Stimulated activated CD8-positive, alpha-beta memory T cell treated with anti-CD3 and anti-CD28 coated beads, Interleukin-4, amount 100 ng/mL, for 4 hours (primary cell): ENCODE measurements at places on chromosomes 3 and 15.

DNA sequence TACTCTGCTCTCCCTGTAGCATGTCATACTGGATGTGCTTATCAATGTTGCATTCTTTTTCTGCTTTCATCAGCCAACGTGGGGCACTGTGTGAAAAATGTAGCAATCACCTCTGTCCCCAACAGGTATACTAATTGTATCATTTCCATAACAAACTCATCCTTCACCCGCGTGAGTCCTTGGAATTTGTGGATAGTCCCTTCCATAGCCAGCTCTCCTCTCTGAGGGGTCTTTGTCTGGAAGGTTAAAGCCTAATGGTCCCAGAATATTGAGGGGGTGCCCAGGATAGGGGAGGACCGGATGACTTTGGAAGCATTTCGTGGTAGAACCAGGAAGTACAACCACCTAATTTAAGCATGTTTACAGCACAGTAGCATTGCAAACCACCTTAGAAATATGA is 124.6 kb downstream of the FOXB1 start:
- no peak for DNase-seq

- no peak for DNase-seq
Observed at GRCh38 chr3:138747225-138747624, 87.5 kb downstream of the PIK3CB start.

- DNase-seq: no peak
Observed at GRCh38 chr3:52153389-52154096, 680 bp downstream of the POC1A start.

- DNase-seq: no peak
Observed at GRCh38 chr15:77748078-77749064, 115.7 kb upstream of the LINGO1 start.

- no peak for DNase-seq
Observed at GRCh38 chr15:88635318-88635717, 3.5 kb upstream of the ISG20 start.

GRCh38 chr3:188137051-188137450 is 16.9 kb upstream of the LPP start:
- no peak for DNase-seq
